ENCODE measurements at places on chromosomes 11 and 22.

- no peak for DNase-seq
Observed at GRCh38 chr11:72719144-72719543, 33.1 kb downstream of the ARAP1 start.

DNA sequence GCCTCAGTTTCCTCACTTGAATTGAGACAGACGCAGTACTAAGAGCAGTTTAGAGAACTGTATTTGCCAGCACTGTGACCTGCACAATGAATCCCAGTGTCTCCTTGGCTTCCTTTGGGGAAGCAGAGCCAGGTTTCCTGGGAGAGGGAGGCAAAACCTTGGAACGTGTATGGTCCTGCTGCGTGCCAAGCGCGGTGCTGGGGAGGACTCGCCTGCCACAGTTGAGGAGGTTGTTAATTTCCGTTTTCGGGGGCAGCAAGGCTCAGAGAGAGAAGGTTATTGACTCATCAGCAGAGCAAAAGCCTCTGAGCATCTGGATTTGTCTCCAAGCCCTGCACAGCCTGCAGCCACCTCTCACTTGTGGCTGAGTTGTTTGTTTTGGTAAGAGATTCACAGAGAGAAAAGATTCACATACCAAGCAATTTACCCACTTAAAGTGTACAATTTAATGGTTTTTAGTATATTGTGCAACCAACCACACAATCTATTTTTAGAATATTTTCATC, 10.8 kb downstream of the SYT12 start:
- no peak for DNase-seq

DNA sequence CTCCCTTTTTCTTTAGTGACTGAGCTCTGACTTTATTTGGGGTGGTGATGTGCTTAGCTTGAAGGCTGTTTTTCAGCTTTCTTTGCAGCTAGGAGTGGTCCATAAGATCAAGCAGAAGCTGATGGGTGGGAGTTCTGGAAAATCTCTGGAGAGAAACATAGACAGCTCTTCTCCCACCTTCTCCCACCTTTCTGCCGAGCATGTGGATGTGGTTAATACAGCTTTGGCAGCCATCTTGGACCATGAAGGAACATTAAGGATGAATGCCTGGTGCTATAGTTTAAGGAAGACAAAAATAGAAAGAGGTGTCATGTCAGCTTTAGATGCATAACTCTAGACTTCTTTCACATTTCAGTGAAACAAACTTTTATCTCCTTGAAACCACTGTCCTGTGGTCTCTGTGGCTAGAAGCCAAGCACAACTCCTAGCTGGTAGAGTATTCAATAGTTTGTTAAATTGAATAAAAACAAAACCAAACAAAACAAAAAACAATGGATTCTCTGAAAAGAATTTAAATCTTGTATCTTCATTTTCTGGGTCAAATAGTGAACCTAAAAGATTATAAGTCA, 203.6 kb upstream of the SESN3 start:
- no peak for DNase-seq

GRCh38 chr11:2807801-2808241, 77.8 kb downstream of the CDKN1C start:
- no peak for DNase-seq

- DNase-seq, result no peak
Observed at GRCh38 chr11:32466279-32466915, 31.1 kb upstream of the WT1 start.

DNA sequence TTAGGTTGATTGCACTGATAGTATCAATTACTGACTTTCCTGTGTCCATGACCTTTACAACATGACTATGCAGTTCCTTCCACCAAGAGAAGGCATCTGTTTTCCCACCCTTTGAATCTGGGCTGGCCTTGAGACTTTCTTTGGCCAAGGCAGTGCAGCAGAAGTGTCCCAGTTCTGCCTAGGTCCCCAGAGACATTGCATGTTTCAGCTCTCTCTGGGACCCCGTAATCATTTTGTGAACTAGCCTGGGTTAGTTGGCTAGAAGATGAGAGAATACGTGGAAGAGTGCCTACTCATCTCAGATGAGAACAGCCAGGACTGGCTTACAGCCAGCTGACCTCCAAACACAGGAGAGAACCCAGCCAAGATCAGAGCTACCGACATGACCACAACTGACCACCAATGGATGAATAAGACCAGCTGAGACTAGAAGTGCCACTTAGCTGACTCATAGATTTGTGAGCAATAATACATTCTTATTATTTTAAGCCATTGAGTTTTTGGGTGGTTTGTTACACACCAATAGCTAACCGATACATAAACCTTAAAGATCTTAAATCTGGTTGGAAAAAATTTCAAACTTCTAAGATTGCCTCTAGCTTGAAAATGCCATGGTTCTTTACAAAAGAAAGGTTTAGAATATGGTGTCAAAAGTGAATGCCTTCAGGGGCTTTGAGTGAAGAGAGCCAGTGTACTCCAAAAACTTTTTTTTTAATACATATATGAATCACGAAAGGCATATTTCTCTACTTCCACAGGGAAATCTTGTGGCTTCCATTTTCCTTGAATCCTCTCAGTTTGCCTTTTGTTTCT, 145.2 kb downstream of the FBXO7 start:
- DNase-seq, result no peak

DNA sequence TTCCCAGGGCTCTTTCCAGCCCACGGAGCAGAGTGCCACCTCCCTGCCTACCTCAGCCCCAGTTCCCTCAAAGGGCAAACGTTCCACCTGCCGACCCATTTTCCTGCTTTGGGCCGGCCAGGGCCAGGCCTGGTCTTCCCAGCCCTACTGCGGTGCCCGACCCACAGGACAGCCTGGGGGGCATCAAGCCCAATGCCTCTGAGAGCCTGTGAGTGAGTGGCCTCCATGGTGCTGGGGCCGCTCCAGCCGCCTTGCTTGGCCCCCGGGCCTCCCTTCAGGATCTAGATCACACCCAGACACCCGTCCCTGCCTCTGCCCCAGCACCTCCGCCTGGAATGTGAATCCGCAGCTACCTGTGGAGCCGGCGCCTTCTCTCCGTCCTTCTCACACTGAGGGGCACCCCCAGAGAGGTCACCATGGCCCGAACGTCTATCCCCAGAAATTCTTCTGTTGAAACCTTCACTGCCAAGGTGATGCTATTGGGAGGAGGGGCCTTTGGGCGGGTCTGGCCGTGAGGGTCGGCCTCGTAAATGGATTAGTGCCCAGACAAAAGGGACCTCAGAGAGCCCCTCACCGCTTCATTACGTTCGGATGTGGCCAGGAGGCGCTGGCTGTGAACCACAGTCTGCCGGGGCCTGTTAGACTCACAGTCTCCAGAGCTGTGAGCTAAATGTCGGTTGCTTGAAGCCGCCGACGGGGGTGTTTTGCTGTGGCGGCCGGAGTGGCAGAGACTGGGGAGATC, 36.2 kb upstream of the BRSK2 start:
- no peak for DNase-seq
